ENCODE measurements at places on chromosomes 16 and 17.

DNA sequence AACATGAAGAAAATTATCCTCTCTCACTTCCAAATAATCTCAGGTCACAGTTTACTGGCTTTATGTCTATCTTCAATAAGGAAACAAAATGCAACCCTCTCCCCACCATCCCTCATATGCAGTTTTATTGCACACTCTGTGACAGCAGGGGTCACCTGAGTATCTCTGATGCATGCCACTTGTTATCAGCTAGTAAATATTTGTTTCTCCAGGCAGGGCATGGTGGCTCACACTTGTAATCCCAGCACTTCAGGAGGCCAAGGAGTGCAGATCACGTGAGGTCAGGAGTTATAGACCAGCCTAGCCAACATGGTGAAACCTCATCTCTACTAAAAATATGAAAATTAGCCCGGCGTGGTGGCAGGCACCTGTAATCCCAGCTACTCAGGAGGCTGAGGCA is 61.1 kb downstream of the ADAMTS18 start:
- DNase-seq, result no peak

DNA sequence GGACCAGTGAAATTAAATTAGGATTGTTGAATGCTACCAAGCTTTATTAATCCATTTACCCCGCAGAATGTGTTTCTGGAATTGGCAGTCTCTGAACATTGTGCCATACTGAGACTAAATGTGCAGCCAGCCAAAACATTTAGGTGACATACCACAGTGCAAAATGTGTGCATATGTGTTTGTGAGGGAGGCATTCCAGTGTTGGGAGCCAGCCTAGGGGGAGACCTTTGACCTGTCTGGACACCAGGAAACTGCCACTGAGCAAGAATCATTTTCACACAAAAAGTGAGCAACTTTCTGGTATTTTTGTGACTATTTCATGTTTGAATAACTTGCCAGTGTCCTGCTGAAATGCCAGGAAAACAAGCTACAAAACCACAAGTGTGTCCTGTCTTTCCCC is 64.7 kb upstream of the SLC12A3 start:
- no peak for DNase-seq

DNA sequence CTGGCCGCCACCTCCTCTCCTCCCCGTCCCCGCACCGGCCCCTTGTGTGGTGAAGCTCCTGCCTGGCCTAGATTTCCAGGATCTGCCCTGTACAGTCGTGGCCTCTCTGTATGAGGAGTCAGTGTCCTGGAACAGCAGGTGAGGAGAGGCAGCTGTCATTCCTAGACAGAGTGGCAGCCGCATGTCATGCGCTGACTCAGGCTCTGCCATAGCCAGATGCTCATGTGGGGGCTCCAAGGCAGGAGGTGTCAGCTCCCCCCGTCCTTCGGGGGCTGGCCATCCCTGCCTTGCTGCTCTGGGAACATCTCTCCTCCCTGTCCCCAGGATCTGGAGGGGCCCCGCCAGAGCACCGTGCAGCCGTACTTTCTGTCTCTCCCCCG is 60.4 kb downstream of the BAIAP2 start:
- DNase-seq, result no peak

GRCh38 chr17:71846561-71847110 is 274.2 kb upstream of the SOX9 start:
- DNase-seq, result no peak

DNA sequence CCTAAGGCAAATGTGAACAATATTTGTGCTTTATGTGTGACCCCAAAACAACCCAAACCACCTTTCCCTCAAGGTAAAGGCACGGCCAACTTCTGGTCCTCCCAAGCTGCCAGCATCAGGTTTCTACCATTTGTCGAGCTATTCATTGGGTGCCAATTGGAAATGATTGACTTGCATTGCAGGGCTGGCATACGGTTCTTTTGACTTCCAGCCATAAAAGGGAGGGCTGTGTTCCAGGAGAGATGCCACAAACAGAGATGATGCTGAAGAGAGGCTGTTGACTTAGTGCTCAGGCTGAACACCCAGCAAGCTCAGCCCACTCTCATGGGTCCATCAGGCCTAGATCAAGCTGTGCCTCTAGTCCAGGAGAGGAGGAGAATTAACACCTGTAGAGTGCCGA is 252.4 kb downstream of the GRIN2A start:
- DNase-seq, result no peak

DNA sequence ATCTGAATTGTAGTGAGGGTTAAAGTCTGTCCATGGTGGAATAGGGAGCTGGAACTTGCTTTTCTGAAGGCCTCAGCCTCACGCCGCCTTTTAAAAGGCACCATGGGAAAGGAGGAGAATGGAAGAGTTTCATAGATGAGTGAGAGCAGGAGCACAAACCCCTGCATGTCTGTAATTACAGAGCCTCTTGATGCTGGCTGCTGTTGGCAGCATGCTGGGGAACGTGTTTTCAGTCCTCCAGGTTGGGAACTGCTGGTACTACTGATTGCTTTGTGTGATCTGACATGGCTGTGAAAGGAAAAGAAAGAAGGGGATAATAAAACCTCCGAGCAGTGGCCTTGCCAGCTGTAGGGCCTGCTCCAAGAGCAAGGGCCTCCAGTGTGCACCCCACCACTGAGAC is 16.8 kb upstream of the DYNLL2 start:
- no peak for DNase-seq

DNA sequence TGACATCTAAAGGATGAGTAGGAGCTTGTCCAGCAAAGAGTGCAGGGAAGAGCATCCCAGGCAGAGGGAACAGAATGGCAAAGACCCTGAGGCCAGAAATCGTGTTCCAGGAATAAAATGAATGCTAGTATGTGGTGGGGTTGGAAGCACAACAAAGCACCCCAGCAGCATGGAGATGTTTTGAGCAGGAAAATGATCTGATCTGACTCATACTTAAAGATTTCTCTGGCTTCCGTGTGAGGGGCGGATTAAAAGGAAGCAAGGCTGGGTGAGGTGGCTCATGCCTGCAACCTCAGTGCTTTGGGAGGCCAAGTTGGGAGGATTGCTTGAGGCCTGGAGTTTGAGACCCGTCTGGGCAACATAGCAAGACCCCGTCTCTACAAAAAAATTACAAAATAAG is 2.3 kb downstream of the SLC5A11 start:
- no peak for DNase-seq

DNA sequence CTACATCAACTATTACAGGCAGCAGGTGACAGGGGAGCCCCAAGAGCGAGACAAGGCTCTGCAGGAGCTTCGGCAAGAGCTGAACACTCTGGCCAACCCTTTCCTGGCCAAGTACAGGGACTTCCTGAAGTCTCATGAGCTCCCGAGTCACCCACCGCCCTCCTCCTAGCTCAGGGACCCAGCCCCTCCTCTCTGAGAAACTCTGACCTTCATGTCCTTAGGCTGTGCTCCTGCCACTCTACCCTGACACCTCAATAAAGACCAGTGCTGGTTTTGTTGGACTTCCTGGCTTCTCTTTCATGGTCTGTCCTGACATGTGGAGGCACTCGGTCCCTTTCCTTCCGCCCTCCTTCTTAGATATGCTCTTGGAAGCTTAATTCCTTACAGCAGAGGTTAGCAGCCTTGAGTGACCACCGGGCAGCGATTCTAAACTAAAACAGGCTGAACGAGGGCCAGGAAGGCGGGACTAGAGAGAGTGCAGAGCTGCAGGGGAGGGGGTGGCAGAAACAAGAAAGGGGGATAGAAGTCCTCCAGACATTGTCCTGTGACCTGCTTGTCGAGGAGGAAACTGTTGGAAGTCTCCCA is 915 bp downstream of the AHSP start:
- no peak for DNase-seq

DNA sequence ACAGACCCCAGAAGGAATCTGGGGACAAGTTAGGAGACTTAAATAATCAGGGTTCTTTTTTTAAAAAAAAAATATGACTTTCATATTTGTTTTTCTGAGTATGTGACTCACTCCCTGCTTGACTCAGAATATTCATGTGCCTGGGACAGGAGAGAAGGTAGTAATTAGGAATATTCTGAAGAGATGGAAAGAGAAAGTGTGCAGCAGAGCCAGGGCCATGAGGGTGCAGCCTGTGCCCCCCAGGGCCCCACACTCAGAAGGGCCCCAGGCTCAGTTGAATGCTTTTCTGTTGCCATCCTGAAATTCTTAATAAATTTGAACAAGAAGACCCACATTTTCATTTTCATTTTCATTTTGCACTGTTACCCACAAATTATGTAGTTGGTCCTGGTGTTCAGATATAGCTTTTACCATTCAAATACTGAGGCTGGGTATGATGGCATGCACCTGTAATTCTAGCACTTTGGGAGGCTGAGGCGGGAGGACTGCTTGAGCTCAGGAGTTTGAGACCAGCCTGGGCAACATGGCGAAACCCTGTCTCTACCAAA is 11.5 kb upstream of the LONP2 start:
- no peak for DNase-seq

- DNase-seq, result no peak
These were observed 86.8 kb downstream of the WWP2 start for GRCh38 chr16:69848637-69849545.

DNA sequence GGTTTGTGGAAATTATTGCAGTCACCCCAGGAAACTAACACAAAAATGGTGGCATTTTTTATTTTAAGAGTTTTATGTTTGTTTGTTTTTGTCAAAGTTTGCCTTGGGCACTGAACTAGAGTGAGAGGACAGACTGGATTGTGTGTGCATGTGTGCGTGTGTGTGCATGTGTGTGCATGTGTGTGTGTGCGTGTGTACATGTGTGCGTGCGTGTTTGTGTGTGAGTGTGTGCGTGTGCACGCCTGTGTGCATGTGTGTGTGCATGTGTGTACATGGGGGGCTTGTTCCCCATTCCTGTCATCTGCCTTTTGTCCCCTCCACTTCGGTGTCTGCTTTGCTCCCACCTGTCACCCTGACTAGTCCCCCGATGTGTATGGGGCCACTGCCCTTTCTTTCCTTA is 32.5 kb downstream of the MGAT5B start:
- no peak for DNase-seq

- no peak for DNase-seq
These were observed 16.4 kb downstream of the NDEL1 start for GRCh38 chr17:8451933-8452614.

- no peak for DNase-seq
These were observed 5.6 kb downstream of the KIAA0513 start for GRCh38 chr16:85033171-85033570.

- no peak for DNase-seq
These were observed 4.3 kb upstream of the ITGA3 start for GRCh38 chr17:50051606-50052005.

- DNase-seq, result no peak
These were observed 16.4 kb downstream of the RARA start for GRCh38 chr17:40325156-40326013.

- DNase-seq, result no peak
These were observed 325.9 kb downstream of the SEC14L1 start for GRCh38 chr17:77466596-77467223.

- peak; percentile 57 for DNase-seq
These were observed 643.2 kb downstream of the WWOX start for GRCh38 chr16:78742501-78743283.

GRCh38 chr17:67449065-67449464 is 72.0 kb downstream of the PITPNC1 start:
- DNase-seq, result no peak

DNA sequence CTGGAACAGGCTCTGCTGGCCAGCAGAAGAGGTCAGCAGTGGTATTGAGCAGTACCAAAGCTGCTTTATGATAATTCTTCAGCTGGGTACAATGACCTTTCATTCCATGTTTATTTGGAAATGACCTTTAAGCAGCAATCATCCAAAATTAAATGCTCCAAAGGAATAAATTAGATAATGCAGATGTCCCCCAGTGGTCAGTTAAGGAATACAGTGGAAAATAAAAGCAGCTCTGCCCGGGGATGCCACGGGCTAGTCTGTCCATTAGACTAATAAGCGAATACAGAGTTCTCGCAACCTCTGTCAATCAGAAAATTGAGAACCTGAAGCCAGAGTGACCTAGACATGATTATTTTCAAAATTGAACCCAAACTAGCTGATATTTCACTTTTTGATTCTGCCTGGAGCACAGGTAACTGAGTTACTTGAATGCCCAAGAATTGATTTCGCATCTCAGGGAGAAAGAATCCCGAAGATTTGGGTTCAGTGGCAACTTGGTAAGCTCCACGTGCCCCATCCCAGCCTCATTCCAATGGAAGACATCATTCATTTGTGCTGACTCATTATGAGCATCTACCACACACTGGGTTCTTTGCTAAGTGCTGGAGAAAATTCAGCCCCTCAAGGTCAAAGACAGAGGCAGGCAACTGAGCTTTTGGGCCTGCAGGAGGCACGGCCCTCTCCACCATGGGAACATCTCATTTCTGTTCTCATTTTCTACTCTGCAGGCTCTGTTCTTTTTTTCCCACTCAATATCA is 34.4 kb upstream of the SLC39A11 start:
- no peak for DNase-seq

DNA sequence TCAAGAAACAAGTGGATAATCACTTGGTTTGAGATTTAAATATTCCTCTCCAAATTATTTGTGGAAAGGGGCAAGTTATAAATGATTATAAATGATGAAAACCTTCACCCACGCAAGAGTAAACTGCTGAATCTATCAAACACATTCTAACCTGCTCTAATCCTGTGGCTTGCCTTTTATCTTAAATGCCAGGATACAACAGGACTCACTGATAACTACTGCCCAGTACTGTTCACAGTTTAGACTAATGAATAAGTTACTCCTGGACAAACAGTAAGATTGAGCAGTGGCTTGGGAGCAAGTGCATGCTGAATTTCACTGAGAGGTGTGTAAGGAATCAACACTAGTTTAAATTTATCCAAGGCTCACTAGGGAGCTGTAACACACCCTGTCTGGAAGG is 31.1 kb downstream of the IGF2BP1 start:
- no peak for DNase-seq

DNA sequence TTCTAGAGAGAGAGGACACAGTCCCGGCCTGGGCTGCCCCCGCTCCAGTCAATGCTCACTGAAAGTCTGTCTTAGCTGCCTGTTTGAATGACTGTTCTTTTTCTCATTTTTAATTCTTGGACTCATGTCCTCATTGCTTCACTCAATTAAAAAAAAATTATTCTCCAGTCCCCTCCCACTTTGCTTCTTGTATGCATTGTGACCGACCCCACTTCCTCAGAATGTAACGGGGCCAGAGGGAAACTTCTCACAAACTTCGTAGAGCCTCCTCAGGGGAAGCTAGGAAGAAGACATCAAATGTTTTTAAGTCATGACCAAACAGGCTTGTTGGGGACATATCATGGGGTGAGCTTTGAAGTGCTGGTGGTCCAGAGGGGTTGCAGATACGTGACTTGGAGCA is 113.2 kb downstream of the CCDC182 start:
- DNase-seq, result no peak

- DNase-seq, result no peak
These were observed 491 bp downstream of the TRAP1 start for GRCh38 chr16:3716831-3717234.

DNA sequence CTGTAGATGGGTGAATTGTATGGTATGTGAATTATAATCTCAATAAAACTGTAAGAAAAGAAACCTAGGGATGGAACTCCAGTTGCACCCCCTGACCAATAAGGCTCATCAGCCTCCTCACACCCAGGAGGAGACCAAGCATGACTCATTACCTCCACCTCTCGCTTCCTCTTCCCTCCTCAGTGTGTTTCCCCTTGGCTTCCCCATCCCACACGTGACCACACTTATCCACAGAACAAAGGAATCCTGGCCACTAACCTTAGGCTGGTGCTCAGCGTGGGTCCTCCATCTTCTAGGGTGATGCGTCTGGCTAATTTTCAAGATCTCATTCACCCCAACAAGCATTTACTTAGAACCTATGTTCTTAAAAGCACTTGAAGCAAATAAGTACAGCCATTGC is 36.2 kb upstream of the MAP3K14 start:
- DNase-seq, result no peak

GRCh38 chr16:11726008-11726407 is 16.6 kb downstream of the TXNDC11 start:
- no peak for DNase-seq

Data from activated T-cell treated with anti-CD3 and anti-CD28 coated beads for 1 hour (primary cell).